ENCODE measurements at places on chromosomes 7 and 10. TPM values are rescaled to one million over a fixed set of nuclear protein-coding genes. Genes with fewer than 3 reads are reported as not detected.
A peak's percentile ranks its signal among the peaks of the same experiment; 100 is the strongest.

RSPH10B gene
- not detected for total RNA-seq

RARRES2 gene
- total RNA-seq: 86.2 TPM

PAPSS2 gene
- total RNA-seq: 40.2 TPM

SVOPL gene
- 2.5 TPM for total RNA-seq

LFNG gene
- total RNA-seq: 16.8 TPM

CYP2C8 gene
- 1.1 TPM for total RNA-seq

- peak; percentile 36 for DNase-seq
Measured at GRCh38 chr10:32190890-32191491, 134.8 kb upstream of the KIF5B start.

DNA sequence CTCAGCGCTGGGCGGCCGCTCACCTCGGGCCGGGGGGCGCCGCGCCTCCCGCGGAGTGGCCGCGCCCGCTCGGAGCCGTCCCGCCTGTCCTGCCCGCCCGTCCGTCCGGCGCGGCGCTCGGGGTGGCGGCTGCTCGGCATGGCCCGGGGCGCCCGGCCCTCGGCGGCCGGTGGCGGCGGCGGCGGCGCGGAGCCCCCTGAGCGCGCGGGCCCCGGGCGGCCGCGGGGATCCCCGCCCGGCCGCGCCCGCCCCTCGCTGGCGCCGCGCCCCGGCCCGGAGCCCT lies 338 bp downstream of the SDK1 start:
- DNase-seq: no peak

DNA sequence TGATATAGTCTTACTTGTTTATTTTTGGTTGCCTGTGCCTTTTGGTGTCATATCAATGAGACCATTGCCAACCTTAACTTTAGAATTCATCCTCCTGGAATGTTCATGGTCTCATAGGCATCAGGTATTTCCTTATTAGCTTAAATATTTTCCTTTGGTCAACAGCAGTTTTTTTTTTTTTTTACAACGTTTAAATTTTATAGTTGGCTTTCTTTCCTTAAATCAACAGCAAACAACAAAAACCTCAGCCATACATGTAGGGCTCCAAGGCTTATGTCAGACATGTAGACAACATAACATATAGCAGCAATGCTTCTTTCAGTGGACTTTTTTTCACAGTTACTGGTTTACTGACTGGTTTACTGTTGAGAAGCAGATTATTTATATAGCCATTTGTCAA lies 22.7 kb downstream of the ENTPD7 start:
- DNase-seq: no peak

DNA sequence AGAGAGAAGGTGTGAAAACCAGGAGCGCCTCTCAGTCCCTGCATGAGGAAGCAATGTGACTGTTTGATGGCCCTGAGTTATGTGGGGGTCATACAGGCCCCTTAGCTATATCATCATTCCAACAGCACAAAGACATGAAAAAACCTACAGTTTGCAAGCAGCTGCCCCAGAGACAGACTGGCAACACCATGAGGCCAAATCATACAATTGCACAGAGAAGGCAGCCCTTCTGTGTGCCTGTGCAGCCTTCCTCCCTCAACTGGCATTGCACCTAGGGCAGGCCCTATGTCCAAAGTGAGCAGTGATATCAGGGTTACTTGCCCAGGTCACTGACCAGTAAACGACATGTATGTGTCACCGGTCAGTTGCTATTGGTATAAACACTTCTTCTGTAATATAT lies 41.6 kb downstream of the GPRIN2 start:
- DNase-seq: no peak

DNA sequence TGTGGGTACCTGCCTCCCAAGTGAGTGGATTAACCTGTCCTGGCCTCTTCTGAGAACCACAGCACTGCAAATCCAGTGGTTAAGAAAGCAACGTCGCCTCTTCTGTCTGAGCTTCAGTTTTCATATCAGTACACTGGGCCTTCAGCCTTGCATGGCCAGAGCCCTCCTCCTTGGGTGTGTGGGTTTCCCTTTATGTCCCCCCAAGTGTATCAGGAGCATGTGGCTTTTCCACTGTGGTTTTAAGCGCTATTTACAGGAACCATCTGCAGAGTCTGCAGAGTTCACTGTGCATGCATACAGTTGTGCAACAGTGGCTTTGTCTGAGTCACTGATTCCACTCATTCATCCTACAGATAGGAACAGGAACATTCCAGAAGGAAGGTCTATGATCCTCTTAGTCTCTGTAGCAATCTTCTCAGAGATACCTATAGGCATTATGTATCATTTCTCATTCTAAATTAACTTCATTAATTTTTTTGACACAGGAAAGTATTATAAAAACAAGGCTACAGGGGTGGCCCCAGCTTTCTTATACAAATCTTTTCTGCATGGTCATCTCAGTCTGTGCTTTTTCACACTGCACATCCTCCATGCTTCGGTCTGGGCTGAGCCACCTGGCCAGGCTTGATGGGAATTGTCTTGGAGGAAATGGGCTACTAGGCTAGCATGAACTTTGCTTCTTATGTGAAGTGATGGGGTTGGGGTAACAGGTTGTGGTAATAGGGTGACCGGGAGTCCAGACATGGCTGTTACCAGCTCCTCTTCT lies 17.1 kb downstream of the MBL2 start:
- no peak for DNase-seq

DNA sequence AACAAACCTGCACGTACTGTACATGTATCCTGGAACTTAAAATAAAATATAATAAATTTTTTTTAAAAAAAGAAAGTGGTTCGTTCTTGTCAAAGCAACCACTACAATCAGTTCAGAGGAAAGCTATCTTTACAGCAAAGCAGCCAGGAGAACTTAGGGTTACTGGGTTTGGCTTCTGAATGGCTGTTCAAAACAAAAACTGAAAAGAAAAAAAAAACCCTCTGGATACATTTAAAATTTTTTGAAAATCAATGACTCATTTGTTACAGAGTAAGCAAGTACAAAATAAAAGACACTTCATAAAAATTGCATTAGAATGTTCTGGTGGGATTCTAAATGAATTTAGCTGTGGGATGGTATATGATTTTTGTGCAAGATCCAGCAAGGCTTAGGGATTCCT lies 28.6 kb upstream of the ADD3 start:
- DNase-seq: no peak

All from urinary bladder (tissue), 4 donors.